ENCODE measurements at places on chromosomes 7 and 10. TPM values are rescaled to one million over a fixed set of nuclear protein-coding genes. Genes with fewer than 3 reads are reported as not detected.

COBL gene
- not detected for total RNA-seq

CYP2C19 gene
- not detected for total RNA-seq

METTL27 gene
- total RNA-seq: 0.98 TPM

BEND7 gene
- total RNA-seq: 10.1 TPM

LIPM gene
- total RNA-seq: not detected

LRRD1 gene
- total RNA-seq: under 0.01 TPM

CALHM1 gene
- total RNA-seq: not detected

FGFR2 gene
- total RNA-seq: not detected

GSTO2 gene
- 0.57 TPM for total RNA-seq

GTF2IRD1 gene
- 12.4 TPM for total RNA-seq

SEMA3C gene
- total RNA-seq: 0.33 TPM

DDC gene
- total RNA-seq: not detected

GPR158 gene
- not detected for total RNA-seq

ERVW-1 gene
- not detected for total RNA-seq

EEPD1 gene
- 0.65 TPM for total RNA-seq

CDCA7L gene
- 74.8 TPM for total RNA-seq

ARMS2 gene
- not detected for total RNA-seq

GBX1 gene
- under 0.01 TPM for total RNA-seq

CH25H gene
- total RNA-seq: 8.5 TPM

PTPRN2 gene
- 1.4 TPM for total RNA-seq

CFAP46 gene
- total RNA-seq: 1.5 TPM

GPR15LG gene
- not detected for total RNA-seq

ST8SIA6 gene
- 8.5 TPM for total RNA-seq

TMEM26 gene
- total RNA-seq: under 0.01 TPM

PLXDC2 gene
- 1.5 TPM for total RNA-seq

OSBPL3 gene
- 31.0 TPM for total RNA-seq

ADIRF gene
- total RNA-seq: 11.4 TPM

ANKRD30A gene
- not detected for total RNA-seq

HOGA1 gene
- 0.33 TPM for total RNA-seq

MNX1 gene
- not detected for total RNA-seq

LRRC4 gene
- total RNA-seq: 2.3 TPM

PRSS37 gene
- not detected for total RNA-seq

GPR22 gene
- total RNA-seq: not detected

ARMC10 gene
- total RNA-seq: 32.7 TPM

CHST3 gene
- total RNA-seq: 12.7 TPM

SYCE1 gene
- 0.33 TPM for total RNA-seq

ANKRD7 gene
- total RNA-seq: 0.33 TPM

PRPS1L1 gene
- total RNA-seq: not detected

UNC5B gene
- 9.8 TPM for total RNA-seq

LRMDA gene
- 18.3 TPM for total RNA-seq

NXPH1 gene
- total RNA-seq: not detected

FOXL3 gene
- total RNA-seq: not detected

PON3 gene
- total RNA-seq: 0.19 TPM

NAT16 gene
- not detected for total RNA-seq

SPACDR gene
- total RNA-seq: 0.48 TPM

CPN1 gene
- not detected for total RNA-seq

PLPP4 gene
- total RNA-seq: 1.6 TPM

EIF5AL1 gene
- total RNA-seq: 1.3 TPM

LMTK2 gene
- total RNA-seq: 17.0 TPM

TMEM213 gene
- not detected for total RNA-seq

CPEB3 gene
- total RNA-seq: 1.8 TPM

MYL10 gene
- not detected for total RNA-seq

NANOS1 gene
- 0.48 TPM for total RNA-seq
